Stimulated activated naive CD8-positive, alpha-beta T cell treated with anti-CD3 and anti-CD28 coated beads, Interleukin-15, Interleukin-2, amounts not matched to agents 100 U/mL and 50 U/mL, for 24 hours (primary cell): ENCODE measurements at places on chromosomes 5 and 9.

GRCh38 chr9:70477907-70478480 lies 63.5 kb upstream of the KLF9 start:
- no peak for DNase-seq

GRCh38 chr9:110123341-110124095 lies 84.4 kb downstream of the C9orf152 start:
- no peak for DNase-seq

DNA sequence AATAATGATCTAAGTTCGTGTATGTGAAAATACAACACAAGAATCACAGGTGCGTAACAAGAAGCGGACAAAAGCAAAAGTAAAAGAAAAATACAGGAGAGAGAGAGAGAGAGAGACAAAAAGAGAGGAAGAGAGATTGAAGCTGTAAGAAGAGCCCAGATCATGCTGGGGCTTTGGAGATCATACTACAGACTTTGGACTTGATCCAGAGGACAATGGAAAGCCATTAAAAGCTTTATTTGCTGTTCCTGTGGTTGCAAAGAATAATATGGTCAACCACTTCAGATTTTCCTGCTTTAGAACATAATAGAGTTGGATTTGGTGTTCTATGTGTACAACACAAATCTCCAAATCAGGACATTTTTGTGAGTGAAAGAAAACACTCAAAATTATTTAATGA lies 561.4 kb downstream of the CAAP1 start:
- DNase-seq = no peak

GRCh38 chr9:131238402-131239021 lies 37.8 kb downstream of the FAM78A start:
- no peak for DNase-seq

DNA sequence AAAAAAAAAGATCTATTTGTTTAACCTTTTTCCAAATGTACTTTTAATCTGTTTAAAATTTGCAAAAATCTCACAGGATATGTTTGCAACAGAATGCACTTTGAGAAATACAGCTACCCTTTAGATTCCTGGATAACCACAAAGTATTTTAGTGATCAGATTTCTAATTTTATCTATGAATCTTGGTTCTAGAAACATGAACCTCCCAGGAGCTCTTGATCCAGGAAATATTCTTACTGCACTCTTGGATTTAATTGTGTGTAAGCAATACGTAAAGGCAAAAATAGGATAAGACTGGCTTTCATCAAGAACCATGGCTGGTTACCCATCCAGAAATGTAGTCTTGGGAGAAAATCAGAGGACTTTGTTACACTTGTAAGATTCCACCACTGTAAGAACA lies 1581.8 kb upstream of the WWC1 start:
- DNase-seq = no peak

- DNase-seq = no peak
These were observed 3.9 kb upstream of the MGAT1 start for GRCh38 chr5:180806351-180807011.

DNA sequence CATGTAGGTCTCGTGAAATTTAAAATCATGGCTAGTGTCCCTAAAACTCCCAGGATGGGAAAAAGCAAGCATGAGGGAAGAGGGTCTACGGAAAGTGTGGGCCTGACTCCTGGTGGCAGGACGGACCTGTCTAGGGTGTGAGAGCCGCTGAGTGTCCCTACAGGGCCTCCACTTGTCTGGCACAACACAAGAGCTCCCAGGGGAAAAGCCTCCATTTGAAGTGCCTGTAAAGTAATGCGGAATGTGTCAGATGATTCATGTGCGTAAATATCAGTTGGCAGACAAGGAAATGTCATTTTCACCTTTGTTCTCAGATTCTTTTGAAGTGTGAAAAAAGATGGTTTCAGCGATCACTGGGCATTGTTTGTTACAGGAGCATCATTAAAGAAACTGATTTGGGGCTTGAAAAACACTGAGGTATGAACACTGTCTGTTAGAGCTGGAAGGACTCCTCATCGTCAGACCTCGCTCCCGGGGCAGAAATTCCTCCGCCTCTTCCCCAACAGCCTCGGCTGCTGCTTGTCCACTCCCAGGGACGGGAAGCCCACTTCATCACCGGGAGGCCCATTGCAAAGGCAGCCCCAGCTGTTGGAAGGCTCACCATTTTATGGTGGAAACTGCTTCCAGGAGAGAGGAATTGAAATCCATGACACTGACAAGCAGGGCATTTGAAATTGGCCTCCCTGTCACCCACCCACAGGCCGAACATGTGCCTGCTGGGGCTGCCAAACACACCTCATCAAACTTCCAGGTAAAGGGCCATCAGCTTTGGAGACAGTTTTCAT lies 240.8 kb downstream of the FSTL4 start:
- DNase-seq = no peak

DNA sequence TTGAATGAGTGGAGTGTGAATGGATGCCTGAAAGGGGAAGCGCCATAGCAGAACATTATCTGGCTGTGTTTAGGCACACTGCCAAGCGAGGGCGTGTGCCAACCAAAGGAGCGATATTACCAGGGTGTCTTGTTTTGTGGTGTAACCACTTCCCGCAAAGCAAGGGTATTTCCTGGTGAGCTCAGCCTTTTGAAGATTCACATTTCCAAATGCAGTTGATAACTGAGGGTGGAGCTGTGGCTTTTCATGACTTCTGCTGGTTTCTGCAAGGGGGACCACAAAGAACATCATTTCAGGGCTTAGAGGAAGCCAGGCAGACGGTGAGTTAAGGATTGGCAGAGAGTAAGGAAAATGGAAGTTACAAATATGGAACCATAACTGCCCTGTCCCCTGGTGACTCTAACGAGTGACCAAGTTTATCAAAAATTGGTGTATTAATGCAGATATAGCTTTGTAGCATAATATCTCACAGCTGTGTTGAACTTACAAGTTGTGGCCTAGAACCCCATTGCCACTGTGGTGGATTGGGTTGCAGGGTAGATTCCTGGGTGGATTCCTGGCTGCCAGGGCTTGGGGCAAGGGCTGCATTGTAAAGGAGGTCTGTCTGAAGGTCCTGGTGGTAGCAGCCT lies 71.4 kb downstream of the RALGPS1 start:
- peak; percentile 81 for DNase-seq

- no peak for DNase-seq
These were observed 47.1 kb downstream of the LIX1 start for GRCh38 chr5:97095318-97095732.

- DNase-seq = no peak
These were observed 161.6 kb downstream of the NR3C1 start for GRCh38 chr5:143241892-143242291.

DNA sequence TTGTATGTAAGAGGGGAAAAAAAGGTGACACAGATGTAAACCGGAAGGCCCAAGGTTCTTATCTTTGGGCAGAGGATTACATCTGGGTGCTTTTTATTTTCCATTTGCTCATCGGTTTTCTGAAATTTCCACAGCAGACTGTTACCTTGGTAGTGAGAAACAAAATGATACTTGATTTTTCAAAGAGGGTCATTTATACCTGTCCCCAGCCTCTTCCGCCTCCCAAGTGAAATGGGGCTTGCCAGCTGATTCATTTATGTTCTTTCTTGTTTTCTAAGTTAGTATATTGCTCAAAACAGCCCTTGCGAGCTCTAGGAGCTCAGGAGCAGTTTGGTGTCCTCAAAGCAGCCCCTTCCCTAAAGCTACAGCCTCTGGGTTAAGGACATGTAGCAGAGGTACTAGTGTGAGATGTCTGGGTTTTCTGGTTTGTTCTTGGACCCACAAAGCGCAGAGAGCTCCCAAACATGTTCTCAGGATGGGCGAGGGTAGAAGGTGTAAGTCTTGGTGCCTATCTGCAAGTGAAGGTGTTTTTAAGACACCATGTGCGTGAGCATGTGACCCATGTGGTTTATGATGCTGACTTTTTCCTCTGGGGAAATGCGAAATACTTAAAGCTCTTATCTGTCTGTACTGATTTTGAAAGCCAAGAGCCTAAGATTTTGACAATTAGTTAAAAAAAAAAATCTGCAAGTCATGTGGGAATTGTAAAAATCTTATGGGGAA lies 38.3 kb downstream of the DAPK1 start:
- no peak for DNase-seq
